ENCODE measurements at places on chromosomes 5 and 9. TPM values are rescaled to one million over a fixed set of nuclear protein-coding genes. Genes with fewer than 3 reads are reported as not detected.

GRCh38 chr9:6842584-6842947 lies 84.8 kb downstream of the KDM4C start:
- H3K27ac ChIP-seq: no peak overlapping the region
- H3K4me1 ChIP-seq: peaks cover 2% of the 10 kb centered on the region
- DNase-seq: no peak
- H3K36me3 ChIP-seq: peaks cover 3% of the 10 kb centered on the region

- no peak overlapping the region for H3K27ac ChIP-seq
- no peak overlapping the region for H3K4me3 ChIP-seq
- peaks cover 12% of the 10 kb centered on the region for H3K27me3 ChIP-seq
- no peak for DNase-seq
These were observed 33.7 kb downstream of the MCTP1 start for GRCh38 chr5:95251185-95251584.

DNA sequence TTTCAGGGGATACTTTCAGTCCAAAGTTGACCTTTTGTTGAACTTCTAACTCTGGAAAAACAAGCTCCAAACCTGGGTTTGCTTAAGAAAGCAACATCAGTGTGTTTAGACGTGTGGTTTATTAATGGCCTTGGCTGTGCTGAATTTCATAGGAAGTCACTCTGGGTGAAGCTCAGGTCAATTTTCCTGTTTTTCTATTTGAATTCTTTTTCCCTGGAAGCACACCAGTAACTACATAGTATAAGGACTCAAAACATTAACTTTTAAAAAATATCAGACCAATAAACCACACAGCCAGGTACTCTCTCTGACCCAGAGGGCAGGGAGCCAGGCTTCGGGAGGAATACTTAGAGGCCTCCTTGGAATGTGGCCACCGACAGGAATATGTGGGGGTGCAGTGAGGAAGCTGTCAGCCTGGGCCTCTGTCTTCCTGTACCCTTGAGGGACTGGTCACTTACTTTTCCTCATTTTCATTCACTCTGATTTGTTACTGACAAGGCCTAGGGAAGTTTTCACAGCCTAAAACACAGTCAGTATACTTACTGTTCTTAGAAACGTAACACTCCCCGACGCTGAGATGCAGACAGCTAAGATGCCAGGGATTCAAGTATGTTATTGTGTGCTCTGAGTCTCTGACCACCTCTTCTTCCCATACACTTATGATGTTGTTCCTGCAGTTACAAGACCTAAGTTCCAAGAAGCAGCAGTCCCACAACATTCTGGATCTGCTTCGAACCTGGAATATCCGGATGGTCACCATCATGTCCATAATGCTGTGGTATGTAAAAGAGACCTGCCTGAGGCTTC lies 18.9 kb downstream of the SLC22A5 start:
- peaks cover 55% of the 10 kb centered on the region for H3K4me1 ChIP-seq
- no peak overlapping the region for H3K27ac ChIP-seq
- no peak for DNase-seq

DNA sequence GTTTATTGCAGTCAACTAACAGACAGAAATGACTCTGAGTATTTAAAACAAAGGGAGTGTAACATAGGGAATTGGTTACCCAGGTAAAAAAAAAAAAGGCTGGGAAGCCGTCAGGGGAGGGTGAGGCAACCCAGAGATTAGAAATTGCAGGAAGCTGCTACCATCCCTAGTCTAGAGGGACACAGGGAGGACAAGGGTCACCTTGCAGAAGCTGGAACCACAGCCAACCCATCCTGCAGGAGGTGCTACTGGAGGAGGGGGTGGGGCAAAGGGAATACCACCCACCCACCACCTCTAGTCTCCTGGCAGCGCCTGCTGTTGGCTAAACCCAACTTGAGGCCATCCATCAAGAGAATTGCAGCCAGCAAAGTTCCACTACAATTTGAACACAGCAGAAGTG lies 6.5 kb downstream of the CAST start:
- no peak for DNase-seq
- H3K4me3 ChIP-seq: no peak overlapping the region
- H3K36me3 ChIP-seq: peaks cover 2% of the 10 kb centered on the region

DNA sequence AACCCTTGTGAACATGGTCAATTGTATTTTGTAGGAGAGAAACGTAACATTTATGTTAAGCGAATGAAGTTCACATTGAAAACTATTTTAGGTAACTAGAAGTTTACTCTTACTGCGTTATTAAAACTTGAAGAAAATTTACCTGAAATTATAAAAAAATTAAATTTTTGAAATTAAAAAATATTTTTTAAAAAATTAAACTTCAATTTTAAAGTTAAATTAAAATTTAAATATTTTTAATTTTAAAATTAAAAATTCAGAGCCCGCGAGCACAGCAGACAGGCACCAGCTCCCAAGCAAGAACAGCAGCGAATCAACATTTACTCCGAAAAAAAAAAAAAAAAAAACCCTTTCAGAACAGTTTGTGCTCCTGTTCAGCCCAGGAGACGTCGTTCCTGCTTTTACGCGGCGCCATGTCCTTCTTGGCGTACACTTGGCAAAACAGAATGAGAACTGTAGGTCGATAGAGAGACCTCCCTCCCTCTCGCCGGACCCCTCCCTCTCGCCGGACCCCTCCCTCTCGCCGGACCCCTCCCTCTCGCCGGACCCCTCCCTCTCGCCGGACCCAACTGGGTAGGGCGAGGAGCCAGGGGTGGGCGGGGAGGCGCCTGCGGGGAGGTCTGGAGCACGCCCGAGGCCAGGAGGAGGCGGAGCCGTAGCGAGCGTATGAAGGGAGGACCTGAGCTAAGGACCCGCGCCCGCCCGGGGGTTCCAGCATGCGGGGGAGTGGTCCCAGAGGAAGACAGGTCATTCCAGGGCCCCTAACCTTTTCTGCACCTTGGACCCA lies 235.8 kb downstream of the ROR2 start:
- H3K27me3 ChIP-seq: peaks cover 38% of the 10 kb centered on the region
- no peak overlapping the region for H3K4me3 ChIP-seq
- no peak overlapping the region for H3K27ac ChIP-seq
- H3K4me1 ChIP-seq: no peaks in the 10 kb centered on the region
- no peaks in the 10 kb centered on the region for H3K36me3 ChIP-seq

- H3K4me1 ChIP-seq: no peaks in the 10 kb centered on the region
- DNase-seq: peak; percentile 66
These were observed 77.9 kb downstream of the HMCN2 start for GRCh38 chr9:130343445-130343918.

GRCh38 chr5:59893429-59894227 lies at the start of gene PDE4D:
Gene PDE4D (minus strand): TSS chr5:59893726.
- H3K27ac ChIP-seq: no peak within 1 kb of the TSS
- no peak within 1 kb of the TSS for H3K4me3 ChIP-seq
- H3K27me3 ChIP-seq: peaks cover 42% of the 10 kb centered on the region
- peaks cover 3% of the 10 kb centered on the region for H3K4me1 ChIP-seq
- peak; percentile 36 for DNase-seq

DNA sequence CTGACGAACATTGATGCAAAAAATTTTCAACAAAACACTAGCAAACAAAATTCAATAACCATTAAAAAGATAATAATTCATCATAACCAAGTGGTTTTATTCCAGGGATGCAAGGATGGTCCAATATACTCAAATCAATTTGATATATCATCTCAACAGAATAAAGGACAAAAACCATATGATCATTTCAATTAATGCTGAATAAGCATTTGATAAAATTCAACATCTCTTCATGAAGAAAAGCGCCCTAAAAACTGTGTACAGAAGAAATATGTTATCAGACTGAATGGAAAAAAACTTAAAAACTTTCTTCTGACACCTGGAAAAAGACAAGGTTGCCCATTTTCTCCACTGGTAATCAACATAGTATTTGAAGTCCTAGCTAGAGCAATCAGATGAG lies 720.3 kb upstream of the RGMB start:
- H3K27ac ChIP-seq: no peak overlapping the region
- no peak for DNase-seq
- H3K4me3 ChIP-seq: no peak overlapping the region
- H3K27me3 ChIP-seq: peaks cover 2% of the 10 kb centered on the region
- H3K4me1 ChIP-seq: no peaks in the 10 kb centered on the region

- H3K36me3 ChIP-seq: no peaks in the 10 kb centered on the region
- no peak overlapping the region for H3K4me3 ChIP-seq
- no peak overlapping the region for H3K27ac ChIP-seq
- no peak for DNase-seq
These were observed 303.9 kb downstream of the TRIM32 start for GRCh38 chr9:116991051-116991450.

DNA sequence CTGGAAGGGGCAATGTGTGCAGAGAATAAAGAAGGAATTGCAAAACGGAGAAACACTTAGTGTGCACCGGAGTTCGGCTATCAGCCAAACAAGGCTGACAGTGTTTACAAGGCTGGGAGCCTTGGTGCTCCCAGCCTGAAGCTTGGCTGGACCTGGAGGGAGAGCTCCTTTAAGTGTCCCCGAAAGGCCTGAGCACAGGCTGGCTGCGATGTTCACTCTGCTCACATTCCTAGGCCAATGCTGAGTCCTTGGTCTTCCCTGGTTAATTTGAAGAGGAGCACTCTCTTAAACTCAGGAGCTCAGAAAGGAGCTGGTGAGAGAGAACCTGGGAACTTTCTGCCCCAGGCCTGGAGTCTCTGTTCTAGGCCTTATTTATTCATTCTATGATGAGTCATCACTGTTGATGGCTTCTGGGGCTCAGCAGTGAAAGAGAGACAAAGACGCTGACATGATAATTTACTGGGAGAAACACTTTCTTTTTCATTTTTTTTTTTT lies 88.6 kb upstream of the MYO10 start:
- no peak for DNase-seq
- no peak overlapping the region for H3K4me3 ChIP-seq
- H3K27ac ChIP-seq: no peak overlapping the region
- no peaks in the 10 kb centered on the region for H3K27me3 ChIP-seq
- H3K36me3 ChIP-seq: no peaks in the 10 kb centered on the region
- H3K4me1 ChIP-seq: no peaks in the 10 kb centered on the region

DNA sequence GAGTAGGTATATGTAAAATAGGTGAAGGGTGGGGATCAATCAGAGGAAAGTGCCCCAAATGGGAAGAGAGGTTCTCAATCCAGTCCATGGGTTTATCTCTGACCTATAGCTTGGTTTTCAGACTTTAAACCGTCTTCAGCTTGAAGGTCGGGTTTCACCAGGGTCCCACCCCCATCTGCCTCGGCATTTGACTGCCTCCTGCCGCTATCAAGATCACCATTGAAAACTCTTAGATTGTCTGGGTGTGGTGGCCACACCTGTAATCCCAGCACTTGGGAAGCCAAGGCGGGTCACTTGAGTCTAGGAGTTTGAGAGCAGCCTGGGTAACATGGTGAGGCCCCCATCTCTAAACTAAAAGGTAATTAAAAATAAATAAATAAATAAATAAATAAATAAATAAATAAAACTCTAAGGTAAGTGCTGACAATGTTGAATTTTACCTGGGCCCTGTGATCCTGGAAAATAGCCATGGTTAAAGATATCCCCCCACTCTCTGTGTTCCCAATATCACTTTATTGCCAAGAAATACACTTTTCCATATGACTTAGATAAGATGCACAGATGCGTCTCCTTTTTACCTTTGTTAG lies 48.8 kb downstream of the TARS1 start:
- H3K4me3 ChIP-seq: no peak overlapping the region
- H3K4me1 ChIP-seq: no peaks in the 10 kb centered on the region
- no peak overlapping the region for H3K27ac ChIP-seq
- H3K36me3 ChIP-seq: peaks cover 2% of the 10 kb centered on the region
- DNase-seq: no peak
- H3K27me3 ChIP-seq: no peaks in the 10 kb centered on the region

DNA sequence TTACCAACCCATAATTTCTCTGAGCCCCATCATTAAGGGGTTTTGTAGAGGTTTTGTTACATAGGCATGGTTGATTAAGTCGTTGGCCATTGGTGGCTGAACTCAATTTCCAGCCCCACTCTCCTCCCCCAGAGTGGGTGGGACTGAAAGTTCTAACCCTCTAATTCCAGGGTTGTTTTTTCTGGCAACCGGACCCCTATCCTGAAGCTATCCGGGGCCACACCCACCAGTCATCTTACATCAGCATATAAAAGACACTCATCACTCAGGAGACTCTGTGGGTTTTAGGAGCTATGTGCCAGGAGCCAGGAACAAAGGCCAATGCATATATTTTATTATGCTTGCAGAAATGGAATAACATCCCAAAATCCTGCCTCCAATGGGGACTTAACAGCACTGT lies 186.0 kb downstream of the NXNL2 start:
- H3K4me1 ChIP-seq: no peaks in the 10 kb centered on the region
- H3K4me3 ChIP-seq: no peak overlapping the region
- no peaks in the 10 kb centered on the region for H3K36me3 ChIP-seq
- no peak for DNase-seq
- no peak overlapping the region for H3K27ac ChIP-seq
- peaks cover 16% of the 10 kb centered on the region for H3K27me3 ChIP-seq

DNA sequence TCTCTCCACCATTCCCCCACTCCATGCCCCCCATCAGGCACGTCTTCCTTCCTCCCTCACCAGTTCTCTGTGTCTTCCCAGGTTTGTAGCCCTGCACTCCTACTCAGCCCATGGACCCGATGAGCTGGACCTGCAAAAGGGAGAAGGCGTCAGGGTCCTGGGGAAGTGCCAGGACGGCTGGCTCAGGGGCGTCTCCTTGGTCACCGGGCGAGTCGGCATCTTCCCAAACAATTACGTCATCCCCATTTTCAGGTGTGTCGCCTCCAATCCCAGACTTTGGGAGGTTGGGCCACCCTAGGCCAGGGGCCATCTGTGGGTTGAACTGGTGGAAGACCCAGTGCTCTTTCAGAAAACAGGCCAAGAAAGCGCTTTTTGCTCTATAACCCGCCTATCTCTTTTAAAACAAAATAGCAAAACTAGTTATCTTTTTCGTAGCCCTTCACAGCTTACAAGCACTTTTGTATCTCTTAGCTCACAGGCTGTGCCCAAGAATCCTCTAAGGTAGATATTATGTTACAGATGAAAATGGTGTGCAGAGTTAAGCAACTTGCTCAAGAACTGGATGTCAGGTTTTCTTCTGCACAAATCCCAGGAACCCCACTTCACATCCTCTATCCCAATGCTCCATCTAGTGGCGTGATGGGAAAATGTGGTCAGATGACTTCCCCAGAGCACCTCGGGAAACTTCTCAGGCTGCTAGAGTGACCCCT lies 56.2 kb downstream of the PLAC8L1 start:
- no peaks in the 10 kb centered on the region for H3K36me3 ChIP-seq
- H3K4me3 ChIP-seq: no peak overlapping the region
- DNase-seq: peak; percentile 58
- peaks cover 9% of the 10 kb centered on the region for H3K27me3 ChIP-seq

DNA sequence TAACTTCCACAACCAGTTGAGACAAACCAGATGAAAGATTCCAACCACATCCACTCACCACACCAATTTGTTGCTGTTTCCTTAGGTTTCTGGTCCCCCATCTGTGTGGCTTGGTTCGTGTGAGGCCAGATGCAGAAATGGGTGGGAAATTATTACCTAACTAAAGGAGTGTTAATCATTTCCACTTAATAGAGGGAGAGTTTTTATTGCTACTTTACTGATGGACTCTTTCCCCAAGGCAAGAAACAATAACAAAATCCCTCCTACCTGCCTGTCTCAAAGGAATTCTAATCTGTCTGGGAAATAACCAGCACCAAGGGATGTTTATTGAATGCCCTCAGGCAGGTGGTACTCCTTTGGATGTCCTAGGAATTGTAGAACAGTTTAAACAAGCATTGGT lies 76.3 kb downstream of the TMEM167A start:
- H3K36me3 ChIP-seq: no peaks in the 10 kb centered on the region
- H3K27me3 ChIP-seq: no peaks in the 10 kb centered on the region
- no peak overlapping the region for H3K27ac ChIP-seq

The APBA1 gene
- total RNA-seq: 0.16 TPM

The FOXD4 gene
- total RNA-seq: 0.16 TPM

The LCN15 gene
- not detected for total RNA-seq

The SOX30 gene
- total RNA-seq: 0.18 TPM
